Pulmonary artery endothelial cell (primary cell): ENCODE measurements at places on chromosomes 13 and 19. TPM values are rescaled to one million over a fixed set of nuclear protein-coding genes. Genes with fewer than 3 reads are reported as not detected.

NXNL1 gene
- not detected in 2 replicates for total RNA-seq

DNA sequence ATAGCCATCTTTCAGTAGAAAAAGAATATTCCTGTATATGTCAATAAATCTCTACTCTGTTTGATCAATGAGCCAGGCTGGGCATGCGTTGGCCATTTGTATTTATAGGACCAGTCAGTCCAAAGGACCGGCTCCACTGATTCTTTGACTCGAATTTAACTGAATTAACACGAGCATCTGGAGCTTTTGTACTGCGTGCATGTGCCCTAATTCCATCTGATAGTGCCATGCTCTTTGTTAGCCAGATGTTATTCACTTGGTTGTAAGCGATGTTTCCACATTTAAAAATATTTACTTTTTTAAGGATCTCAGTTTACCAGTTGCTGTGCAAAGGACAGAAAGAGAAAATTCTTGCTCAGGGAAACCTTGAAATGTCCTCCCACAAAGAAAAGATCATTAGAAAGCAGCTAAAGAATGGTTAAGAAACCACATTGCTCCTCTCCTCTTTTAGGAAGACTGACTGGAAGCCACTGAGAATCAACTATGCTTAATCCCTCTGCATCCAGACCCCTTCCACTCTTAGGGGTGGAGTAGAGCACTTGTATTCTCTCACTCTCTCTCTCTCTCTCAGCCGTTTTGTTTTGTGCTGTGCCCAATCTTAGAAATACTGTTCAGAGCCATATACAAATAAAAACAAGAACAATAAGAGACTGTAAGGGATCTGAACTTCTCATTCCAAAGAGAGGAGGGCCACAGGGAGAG, 165.8 kb downstream of the DCLK1 start:
- DNase-seq, result no peak

- no peak for DNase-seq
Observed at GRCh38 chr19:28103921-28104320, 1109.0 kb downstream of the UQCRFS1 start.

GIPC3 gene
- 0.18 and 0.53 TPM in 2 replicates for total RNA-seq
